AG08396 (cell line): ENCODE measurements at places on chromosomes 7 and 10.

GRCh38 chr7:124655990-124656389, 109.6 kb downstream of the GPR37 start:
- no peak for DNase-seq

DNA sequence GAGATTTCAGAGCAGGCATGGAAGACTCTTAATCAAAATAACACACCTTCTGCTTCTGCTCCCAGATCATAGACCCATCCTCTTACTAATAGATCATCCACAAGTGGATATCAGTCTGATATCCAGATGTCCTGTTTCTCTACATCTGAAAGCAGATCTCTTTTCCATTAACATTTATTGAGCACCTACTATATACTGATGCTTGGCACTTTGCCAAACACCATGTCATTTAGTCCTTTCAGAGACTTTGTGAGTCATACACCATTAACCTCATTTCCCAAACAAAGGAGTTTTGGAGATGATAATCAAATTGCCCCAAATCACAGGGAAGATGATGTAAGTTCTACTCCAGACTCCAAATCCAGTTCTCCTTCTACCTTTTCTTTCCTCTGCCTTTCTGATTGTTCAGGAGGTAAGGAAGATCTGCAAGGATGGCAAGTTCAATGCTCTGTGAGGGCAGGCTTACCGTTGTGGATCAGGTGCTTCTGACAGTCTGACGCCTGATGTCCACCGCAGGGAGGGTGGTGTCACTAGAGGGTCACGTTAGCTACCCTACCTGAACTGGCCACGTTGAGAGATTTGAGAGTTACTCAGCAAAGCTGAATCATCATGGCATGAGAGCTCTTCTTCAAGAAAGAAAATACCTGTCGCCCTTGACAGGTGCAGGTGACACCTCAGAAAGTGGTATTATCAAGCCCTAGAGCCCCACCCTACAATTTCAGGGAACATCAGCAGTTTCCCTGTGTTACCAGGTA, 269.6 kb upstream of the ZMIZ1 start:
- no peak for DNase-seq

GRCh38 chr10:78190051-78190825, 156.6 kb downstream of the RPS24 start:
- DNase-seq, result no peak

DNA sequence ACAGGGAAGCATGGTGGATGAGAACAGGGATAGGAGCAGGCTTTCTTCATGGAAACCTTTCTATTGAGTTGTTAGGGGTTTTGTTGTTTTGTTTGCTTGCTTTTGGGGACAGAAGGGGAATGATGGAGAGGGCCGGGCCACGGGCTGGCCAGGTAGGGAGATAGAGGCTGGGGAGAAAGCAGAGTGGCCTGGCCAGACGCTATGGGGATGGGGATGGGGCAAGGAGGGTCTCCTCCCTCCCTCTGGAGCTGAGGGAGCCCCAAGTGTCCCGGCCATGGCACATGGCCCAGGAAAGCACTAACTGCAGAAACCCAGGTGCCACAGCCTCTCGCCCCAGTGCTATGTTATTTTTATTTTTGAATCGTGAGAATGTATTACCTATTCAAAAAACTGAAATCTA, 10.0 kb downstream of the AOC1 start:
- no peak for DNase-seq

DNA sequence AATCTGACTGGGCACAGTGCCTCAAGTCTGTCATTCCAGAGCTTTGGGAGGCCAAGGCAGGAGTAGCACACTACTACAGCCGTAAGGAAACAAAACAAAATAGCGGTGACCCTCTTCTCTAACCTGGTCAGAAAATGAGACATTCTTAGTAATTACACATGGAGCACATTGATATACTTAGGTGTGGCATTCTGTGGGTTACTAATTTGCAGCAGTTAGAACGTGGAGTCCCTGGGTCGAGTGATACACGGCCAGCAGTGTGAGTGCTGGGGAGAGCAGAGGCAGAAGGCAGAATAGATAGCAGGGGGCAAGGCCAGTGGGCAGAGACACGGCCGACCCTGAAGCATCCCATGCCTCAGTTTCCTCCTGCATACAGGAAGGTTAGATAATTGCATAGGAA, 28.9 kb upstream of the SFMBT2 start:
- DNase-seq, result no peak

- no peak for DNase-seq
Observed at GRCh38 chr10:5905854-5906507, 15.9 kb downstream of the FBH1 start.

GRCh38 chr7:104650991-104651640, 322.7 kb downstream of the LHFPL3 start:
- no peak for DNase-seq

GRCh38 chr10:74916283-74916682, 89.9 kb downstream of the KAT6B start:
- no peak for DNase-seq

DNA sequence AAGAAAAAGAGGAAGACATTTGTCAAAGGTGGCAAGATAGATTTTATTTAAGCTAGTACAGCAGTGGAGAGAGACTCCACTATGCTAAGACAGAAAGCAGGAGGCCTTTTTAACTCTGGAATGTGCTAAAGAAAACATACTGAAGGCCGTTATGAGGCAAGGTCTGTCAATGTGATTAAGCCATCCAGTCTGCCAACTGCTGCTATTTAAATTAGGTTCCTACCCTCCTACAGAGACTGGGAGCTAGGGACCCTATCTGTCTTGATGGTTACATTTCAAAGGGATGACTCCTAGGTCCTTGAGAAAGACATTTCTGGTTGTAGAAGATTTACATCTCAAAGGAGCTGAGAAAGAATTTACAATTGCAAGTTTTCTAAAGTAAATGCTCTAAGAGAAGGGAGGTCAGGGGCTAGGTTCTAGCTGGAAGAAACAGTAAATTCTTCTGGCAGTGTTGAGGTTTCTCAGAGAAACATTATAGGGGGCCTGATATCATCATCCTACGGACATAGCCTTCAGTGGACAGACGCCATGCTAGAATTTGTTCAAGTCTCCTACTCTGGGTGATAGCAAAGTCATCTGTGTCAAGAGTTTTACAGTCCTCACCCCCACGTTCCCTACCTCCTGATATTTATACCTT, 211.6 kb downstream of the PHF14 start:
- DNase-seq, result no peak

- no peak for DNase-seq
Observed at GRCh38 chr10:27997865-27998177, 1.1 kb downstream of the ODAD2 start.

DNA sequence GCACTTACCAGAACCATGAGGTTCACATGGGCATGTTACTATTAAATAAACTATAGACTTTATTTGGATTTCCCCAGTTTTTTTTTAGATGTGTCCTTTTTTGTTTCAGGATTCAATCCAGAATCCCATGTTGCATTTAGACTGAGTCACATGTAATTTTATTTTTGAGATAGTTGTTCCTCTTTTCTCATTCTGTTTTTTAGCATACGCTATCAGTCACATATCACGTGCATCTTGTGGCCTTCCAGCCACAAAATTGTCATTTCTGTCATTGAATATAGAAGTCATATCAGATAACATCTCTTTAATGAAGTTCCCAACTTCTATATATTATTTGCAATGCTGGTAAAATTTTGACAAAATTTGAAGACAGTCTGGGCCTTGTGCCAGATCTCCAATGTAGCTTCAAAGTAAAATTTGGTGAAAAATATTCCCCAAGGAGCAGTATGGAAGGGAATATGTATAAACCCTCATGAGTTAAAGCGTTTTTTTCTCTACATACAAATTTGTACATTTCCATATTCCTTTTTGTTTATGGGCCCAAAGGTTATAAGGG, 132.3 kb upstream of the MKI67 start:
- no peak for DNase-seq

DNA sequence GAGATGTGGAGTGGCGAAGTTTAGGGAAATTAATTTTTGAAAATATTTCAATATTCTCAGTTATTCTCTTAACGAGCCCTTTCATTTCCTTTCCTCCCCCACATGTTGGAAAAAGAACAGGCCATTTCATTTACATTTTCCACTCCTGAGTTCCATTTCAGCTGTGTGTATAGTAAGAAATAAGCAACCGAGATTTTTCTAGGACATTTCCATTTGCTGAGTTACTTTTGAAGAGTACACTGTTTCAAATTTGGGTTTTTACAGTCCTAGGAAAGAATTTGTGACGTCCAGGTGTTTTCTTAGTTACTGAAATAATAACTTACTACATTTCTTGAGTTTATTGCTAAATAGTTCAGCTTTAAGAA, 1.2 kb downstream of the SEPTIN7 start:
- DNase-seq, result no peak

GRCh38 chr10:122656308-122656705, 43.3 kb downstream of the C10orf120 start:
- no peak for DNase-seq

DNA sequence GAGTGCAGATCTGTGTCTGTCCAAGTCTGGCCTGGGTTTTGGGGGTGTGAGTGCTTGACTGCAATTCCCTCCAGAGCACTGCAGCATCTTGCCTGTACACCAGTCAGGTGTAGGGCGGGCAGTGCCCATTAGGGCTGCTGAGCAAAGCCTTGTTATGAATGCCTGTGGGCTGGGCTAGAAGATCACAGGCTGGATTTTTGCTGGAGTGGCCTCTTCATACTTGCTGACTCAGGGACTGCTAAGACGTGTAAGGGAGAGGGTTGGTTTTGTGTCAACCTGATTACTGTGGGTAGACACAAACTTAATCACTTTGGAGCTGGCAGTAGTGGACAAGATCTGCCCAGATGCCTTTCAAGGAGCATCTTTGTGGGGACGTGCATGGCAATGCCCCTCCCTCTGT, 29.6 kb downstream of the DMBT1 start:
- DNase-seq, result no peak

DNA sequence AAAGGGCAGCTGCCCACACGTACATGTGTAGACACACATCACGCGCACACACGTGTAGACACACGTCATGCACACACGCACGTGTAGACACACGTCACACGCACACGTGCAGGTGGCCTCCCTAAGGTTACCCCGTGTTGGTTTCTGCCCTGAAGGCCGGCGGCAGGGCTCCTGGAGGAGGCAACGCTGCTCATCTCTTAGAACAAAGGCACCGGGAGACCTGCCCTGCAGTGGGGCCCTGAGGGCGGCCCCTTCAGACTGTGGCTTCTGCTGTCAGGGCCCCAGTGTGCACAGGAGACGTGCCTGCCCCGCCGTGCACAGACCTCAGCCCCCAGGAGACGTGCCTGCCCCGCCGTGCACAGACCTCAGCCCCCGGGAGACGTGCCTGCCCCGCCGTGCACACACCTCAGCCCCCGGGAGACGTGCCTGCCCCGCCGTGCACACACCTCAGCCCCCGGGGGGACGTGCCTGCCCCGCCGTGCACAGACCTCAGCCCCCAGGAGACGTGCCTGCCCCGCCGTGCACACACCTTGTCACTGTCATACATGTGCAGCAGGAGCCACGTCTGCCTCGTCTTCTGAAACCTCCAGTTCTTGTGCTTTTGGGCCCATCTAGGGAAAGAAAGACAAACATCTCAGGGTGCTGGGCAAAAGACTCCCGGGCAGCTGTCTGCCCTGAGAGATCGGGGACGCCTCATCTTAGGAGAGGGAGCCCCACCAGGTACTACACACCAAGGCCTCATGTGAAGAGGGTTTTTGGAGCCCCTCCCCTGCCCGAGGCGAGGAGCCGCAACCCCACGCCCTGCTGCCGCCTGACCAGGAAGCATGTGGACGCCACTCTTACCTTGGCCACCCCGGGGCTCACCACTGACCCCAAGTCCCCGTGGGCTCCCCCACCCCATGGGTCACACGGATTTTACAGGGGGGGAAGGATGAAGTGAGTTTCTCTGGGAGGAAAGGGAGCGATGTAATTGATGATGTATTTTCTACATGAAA, 17.3 kb downstream of the CYP2W1 start:
- DNase-seq, result no peak

DNA sequence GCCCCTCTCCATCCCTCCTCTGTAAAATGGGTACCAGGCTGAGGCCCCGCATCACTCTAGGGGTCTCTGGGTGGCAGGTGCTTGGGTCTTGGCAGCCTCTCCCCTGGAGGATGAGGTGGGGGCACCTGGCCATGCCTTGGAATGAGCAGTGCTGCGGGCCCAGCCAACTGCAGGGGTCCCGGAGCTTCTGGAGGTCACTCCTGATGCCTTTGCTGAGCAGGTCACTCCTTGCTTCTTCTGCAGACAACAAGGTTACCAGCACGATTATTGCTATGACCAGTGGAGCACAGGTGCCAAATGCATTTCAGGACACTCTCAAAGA, 22.4 kb upstream of the ZNF488 start:
- DNase-seq, result no peak

DNA sequence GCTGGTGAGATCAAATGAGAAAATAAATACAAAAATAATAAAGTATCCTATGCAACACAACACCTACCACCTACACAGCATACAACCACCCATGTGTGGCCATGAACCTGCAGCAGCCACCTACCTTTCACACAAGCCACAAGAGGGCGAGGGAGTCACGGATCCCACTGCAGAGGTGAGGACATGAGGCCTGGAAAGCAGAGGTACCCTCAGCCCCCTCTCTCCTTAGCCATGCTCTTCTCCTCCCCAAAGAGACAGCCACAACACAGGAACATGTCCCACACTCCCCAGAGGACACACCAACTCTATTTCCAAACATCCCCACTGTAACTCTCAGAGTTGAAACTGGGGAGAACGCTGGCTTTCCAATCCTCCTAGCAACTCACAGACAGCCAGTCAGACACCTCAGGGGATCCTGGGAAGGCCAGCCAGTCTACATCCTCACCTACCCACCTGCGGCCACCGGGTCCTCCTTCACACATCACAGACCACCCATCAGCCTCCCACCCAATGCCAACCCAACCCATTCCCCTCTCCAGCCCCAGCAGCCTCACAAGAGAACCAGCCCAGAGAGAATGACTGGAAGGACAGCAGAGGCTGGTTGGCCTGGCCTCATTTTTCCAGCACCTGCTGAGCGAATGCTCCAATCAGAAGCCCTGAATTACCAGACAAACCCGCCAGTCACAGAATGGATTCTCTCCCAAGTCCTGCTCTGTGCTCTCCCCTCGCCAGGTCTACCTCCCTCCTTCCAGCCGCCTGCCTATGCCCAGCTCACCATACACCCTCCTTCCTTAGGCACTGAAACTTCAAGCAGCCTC, 18.4 kb downstream of the DLG5 start:
- no peak for DNase-seq
